ENCODE measurements at places on chromosomes 4 and X.

GRCh38 chrX:142233400-142233799 is 28.3 kb upstream of the MAGEC2 start:
- DNase-seq: no peak

DNA sequence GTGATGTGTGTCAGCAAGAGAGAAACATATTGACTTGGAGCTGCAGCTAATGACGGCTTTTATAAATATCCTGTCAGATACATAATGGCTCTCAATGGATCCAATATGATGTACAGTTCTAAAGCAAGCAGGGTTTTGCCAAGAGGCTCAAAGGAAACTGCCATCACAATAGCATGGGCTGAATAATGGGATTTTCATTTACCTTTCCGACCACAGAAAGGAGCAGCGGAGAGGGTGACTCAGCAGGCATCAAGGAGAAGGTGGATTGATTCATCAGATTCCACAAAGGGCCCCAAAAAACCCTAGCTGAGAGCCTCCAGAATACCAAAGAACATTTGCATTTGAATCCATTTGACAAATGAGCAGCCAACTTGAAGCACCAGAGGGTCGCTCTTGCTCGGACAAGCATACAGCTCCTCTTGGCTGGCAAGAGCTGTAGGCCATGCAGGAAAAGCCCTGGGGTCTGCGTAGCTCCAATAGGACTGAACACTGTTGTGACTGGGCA is 355.7 kb upstream of the NOCT start:
- no peak for DNase-seq

GRCh38 chr4:76993787-76994641 is 44.5 kb downstream of the SEPTIN11 start:
- DNase-seq: peak; percentile 60

DNA sequence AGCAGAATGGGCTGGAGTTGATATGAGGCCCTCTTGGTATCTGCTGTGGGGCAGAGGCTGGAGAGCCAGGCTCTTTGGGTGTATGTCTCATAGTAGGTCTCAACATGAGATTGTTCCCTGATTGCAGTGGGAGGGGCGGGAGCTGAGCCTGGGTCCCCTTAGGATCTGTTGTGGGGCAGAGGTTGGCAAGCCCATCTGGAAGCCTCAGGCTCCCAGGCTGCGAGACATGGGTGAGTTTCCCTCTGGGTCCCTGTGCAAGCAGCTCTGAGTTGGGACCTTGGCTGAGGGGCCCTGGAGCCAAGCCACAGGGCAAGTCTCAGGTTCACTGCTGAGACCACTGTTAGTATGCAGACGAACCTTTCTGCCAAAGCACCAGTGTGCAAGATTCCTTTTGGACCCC is 201.9 kb downstream of the ARHGAP10 start:
- no peak for DNase-seq

DNA sequence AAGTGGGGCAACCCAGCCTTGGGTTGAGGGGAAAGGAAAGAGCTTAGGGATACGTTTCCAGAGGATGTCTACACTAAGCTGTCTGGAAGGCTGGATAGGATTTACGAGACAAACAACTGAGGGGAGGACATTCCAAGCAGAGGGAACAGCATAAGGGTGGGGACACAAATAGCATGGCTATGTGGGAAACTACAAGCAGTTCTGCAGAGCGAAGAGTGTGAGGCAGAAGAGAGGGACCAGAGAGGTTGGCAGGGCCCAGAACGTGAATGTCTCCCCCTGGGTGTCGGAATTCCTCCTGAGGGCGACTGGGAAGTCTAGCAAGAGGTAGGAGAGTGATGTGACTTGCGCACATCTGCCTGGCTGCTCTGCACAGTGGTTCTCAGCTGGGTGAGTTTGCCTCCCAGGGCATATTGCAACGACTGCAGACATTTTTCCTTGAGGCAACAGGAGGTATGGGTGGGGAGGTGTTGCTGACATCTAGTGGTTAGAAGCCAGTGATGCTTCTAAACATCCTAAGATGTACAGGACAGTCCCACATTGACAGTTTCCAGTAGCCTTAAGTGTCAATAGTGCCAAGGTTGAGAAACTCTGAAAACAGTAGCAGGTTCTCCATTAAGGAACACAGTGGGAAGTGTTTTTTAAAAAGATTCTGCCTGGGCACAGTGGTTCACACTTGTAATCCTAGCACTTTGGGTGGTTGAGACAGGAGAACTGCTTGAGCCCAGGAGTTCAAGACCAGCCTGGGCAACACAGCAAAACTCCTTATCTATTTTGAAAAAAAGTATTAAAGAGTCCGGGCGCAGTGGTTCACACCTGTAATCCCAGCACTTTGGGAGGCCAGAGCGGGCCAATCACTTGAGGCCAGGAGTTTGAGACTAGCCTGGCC is 9.2 kb downstream of the NDUFA1 start:
- DNase-seq: peak; percentile 72

GRCh38 chr4:119209077-119209476 is 3.4 kb upstream of the USP53 start:
- DNase-seq: no peak

GRCh38 chr4:24472161-24472510 is 112.2 kb downstream of the DHX15 start:
- DNase-seq: no peak

GRCh38 chr4:6420972-6421371 is 51.4 kb downstream of the PPP2R2C start:
- no peak for DNase-seq

DNA sequence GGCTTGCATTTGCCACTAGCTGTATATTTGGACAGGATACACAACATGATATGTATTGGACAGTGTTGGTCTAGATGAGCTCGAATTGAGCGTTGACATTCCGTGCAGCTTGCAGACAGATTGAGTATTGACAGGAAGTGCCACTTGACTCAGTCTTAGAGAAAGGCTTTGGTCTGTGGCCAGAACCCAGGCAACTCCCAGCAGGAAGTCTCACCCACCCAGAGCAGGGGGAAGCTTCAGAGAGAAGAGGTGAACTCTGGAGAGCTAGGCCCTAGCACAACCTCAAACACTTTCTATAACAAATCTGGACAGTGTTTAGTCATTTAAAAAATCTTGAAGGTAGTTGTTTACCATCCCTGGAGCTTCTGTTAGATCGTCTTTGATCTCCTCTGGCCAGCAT is 280.5 kb downstream of the FBXW7 start:
- peak; percentile 41 for DNase-seq

- no peak for DNase-seq
Observed at GRCh38 chr4:77451530-77451929, 154.1 kb upstream of the CXCL13 start.

DNA sequence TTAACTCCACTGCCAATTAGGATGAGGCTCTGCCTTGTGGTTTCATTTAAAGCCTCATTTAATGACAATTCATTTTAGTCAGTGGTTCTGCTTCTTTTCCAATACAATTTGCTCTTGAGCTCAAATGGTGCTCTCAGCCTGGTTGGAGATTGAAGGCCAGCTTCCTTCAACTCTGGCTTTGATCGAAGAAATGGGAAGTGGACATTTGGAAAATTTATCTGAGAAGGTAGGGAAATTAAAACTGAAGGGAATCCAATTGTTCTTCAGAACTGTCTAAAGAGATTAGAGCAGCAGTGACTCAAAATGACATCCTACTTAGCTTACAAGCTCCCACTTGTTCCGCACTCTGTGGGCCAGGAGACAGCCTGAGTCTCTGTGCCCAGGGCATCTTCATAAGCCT is 206.8 kb downstream of the SMARCA1 start:
- DNase-seq: no peak

DNA sequence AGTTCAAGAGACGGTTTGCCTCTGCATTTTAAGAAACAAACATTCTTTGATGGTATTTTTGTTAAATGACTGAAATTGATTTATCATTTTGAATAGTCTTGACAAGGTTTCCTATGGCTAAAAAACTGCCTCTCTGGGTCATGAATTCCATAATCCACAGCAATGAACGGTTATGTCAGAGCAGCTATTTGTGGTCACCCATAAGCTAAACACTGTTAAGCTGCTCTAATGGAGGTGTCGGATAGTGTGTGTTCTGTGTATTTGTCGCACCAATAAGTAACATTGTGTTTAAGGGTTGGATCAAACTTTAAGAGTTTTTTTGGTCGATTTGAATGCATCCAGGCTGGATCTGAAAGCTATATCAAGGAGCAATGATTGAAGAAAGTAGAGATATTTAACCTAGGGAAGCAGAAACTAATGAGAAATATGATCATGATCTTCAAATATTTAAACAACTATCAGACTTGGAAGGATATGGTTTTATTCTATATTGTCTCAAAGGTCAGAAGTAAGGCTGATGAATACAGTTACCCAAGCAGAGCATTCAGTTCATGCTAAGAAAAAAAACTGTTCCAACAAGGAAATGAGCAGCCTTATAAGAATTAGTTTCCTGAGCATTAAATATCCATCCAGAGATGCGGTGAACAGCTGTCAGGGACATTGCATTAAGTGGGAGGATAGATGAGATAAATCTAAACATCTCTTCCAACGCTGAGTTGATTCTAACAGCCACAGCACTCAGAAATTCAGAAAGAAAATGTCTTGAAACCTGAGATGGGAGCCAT is 232.3 kb upstream of the RPS6KA3 start:
- DNase-seq: no peak

GRCh38 chr4:6154875-6155274 is 45.5 kb downstream of the JAKMIP1 start:
- DNase-seq: no peak

DNA sequence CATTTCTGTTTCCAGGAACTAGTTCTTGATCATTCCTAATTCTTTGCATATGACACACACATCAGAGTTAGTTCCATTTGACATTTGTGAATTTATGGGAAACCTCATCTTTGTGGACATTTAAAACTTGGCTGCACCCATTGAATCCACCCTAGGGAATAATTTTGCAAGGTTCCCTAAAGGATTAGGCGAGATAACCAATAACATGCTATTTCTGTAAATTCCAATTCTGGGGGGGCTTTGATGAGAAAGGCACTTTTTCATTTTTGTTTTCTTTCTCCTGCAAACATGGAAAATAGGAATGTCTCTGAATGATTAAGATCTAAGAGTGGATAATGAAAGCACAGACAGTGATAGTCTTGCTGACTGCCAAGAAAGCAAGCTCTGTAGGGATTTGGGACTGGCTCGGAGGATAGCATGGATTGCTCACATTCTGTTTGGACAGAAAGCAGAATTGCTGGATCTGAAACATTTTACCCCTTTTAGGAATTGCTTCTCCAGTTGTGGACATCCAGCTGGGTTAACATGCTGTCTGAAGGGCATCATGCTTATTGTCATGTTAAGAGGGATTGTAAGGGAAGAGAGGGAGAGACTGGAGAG is 145.1 kb downstream of the NHS start:
- peak; percentile 54 for DNase-seq

DNA sequence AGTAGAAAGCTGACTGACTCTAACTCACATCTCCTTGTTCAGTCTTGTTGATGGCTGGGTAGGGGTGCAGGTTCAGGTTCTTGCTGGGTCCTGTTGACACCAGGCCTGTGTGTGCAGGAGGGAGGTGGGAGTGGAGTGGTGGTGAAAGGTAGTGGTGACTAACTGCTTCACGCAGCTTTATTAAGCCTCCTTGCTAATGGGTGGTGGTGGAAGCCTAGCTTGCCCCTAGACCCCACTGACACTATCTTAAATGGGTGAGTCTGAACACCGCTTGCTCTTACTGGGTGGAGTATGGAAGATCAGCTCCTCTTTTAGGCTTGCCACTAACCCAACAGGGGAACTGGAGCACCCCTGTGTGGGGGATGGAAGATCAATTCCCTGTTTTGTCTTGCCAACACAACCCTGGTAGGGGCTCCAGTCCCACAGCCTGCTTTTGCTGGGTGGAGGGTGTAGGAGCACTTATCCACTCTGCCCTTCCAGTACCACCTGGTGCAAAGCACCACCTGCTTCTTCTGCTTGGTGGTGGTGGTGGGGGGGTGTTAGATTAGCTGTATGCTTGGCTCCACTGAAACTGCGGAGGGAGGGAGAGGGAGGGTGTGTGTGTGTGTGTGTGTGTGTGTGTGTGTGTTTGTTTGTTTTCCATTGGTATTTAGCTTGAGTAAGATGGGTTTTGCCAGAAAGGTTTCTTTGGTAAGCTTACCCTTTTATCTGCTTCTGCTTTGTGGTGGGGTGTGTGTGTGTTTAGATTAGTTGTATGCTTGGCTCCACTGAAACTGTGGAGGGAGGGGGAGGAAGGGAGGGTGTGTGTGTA is 25.6 kb downstream of the KDM6A start:
- peak; percentile 68 for DNase-seq

- no peak for DNase-seq
Observed at GRCh38 chr4:182855312-182855711, 61.9 kb downstream of the DCTD start.

DNA sequence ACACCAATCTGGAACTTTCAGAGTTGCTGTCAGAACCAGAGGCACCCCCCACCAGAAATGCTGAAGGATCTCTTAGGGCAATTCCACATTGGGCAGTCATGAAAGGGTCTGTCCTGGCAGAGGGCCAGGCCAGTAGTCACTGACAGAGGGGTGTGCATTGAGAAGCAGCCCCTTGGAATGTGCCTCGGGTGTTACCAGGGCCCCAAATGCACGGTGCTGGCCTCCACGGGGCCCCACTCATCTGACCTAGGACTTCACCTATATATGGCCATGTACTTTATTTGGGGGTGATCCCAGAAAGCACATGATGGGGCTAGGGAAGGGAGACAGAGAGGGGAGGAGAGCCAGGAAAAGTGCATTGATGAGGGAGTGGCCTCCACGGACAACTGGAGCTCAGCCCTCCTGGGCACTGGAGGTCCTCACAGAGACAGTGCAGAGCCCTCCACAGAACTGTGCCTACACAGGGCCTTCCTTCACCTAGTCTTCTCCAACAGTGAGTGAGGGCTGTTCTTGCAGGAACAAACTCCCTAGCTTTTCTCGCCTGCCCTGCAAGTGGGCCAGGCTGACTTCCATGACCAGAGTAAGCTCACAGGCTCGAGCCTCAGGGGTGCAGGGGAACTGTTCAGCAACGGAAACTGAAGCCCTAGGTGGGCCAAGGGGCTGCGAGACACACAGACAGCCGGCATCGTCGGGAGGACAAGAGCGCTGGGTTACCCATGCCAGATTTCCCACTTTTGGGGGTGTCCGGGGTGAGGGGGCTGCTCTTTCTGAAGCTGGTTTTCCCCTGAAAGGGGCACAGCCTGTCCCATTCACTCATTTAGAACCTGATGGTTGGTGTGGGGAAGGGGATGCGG is 136.2 kb downstream of the HMX1 start:
- no peak for DNase-seq

- DNase-seq: no peak
Observed at GRCh38 chr4:129344058-129344457, 248.1 kb downstream of the C4orf33 start.

DNA sequence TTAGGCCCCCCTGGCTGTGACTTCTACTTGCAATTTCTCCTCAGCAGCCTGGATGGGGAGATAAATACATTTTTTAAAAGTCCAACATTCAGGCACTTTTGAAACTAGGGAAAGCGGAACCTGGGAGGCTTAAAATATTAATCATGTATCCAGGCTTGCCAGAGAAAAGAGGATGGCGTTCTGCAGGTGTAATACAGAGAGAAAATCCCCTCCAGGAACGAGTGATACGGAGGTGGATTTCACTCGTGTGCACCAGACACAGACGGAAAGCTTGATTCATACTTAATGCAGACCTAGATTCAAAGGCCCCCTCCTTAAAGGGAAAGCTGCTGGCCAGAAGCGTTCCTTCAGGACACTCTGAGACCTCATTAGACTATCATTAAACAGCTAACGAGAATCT is 354.0 kb upstream of the BOD1L1 start:
- DNase-seq: no peak
